ENCODE measurements at places on chromosomes 7 and 10.
A peak's percentile ranks its signal among the peaks of the same experiment; 100 is the strongest.

DNA sequence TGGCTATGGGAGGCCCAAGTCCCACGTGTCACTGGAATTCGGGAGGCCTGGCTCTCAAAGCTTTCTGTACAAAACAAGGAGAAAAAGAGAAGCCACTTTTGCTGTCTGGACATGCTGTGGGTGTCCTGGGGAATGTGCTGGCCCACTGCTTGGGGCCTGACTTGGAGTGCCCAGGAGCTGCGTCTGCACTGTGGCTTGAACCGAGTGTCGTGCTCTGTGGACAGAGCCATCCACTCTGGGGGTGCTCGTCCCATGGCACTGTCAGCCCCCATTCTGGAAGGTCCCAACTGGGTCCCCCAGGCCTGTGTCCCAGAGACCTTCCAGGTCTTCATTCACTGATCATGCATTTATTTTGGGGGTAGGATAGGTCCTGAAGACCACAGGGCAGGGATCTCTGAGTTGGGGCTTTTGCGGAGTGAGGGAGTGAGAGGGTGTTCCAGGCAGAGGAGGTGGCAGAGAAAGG is 138.0 kb downstream of the LHPP start:
- peak; percentile 29 for DNase-seq

DNA sequence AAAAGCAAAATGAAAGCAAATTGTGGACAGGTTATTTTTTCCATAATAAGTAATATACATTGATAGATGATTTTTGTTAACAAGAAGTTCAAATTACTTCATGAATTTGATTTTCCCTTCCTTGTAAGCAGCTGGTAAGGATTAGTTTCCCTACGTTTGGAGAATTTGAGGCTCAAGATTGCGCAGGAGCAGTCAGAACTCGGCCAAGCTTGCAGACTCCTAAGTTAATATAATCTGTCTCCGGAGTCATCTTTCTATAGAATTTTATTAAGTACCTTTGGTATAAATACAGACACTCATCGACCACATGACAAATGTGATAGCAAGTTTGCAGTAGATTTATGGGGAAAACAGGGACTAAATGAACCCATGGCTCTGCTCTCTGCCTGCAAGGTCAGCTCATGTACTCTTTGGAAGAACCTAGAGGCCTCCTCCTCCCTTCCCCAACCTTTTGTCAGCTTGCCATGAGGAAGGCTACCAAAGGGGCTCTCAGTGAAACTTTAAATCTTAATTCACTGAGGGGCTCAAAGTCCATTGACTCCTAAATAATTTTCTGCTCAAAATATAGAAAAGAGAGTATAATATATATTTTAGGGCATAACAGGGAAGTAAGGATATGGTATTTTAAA is 89.2 kb upstream of the CTTNBP2 start:
- DNase-seq = no peak

DNA sequence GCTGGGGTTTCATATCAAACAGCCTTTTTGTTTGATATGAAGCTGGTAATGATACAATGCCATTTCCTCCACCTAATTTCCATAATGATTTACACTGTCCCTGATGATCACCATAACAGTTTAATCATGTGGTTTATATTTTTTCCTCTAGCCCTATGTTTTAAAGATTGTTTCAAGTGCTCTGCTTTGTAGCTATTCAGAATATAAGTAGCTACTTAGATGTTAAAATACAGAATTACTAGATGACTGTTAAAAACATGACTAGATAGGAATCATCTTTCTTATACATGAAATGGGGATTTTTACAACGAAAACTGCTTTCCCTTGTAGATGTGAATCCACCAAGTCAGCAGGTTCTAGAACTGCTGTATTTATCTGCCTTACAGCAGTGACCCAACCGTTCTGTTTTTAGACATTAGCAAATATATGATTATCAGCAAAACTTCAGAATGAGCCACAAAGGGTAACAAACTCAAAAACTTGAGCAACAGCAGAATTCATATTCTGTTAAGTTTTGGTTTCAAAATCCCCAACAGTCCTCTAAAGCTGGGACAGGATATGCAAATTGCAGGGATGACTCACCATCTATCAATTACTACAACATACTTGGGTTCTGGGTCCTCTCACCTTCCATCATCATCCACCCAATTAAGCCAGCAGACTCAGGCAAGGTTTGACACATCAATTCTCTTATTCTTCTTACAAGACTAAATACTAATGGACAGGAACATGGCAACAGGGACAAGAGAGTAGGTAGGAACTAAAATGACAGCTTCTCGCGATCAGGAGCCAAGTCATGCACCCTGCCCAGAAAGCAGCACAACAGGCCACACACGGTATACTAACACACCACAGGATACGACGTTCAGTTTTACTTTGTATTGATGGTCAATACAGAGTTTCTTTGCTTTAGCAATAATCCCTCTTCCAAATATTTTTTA is 83.9 kb downstream of the PIP4K2A start:
- DNase-seq = no peak

- DNase-seq = no peak
Observed at GRCh38 chr7:80681272-80681885, 42.9 kb downstream of the CD36 start.

DNA sequence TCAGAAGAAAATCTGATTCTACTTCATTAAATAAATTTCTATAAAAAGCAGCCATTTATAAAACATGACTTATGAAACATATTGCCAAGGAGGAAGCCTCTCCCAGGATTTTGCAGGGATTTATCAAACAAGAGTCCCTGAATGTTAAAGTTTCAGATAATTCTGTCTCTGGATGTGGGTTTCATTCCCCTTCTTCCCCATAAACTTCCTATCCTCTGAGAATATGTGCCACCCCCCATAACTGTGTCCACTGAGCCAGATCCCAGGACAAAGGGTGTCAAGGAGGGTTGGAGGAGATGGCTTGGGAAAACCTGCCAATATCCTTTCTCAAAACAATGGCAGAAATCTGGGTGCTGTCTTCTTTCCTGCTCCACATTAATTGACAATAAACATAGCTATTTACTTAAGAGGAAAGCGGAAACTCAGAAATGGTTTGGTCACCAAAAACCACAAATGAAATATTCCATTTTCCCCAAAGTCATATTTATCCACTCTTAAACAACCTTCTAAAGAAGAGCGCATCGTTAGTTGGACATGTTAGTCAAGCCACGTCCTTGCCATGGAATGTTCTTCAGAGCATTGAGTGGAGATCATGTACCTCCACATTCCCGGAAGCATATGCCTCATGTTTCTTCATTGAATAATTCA is 54.3 kb upstream of the AKR1E2 start:
- DNase-seq = no peak

- peak; percentile 86 for DNase-seq
Observed at GRCh38 chr10:30751678-30752331, 122.3 kb upstream of the LYZL2 start.

DNA sequence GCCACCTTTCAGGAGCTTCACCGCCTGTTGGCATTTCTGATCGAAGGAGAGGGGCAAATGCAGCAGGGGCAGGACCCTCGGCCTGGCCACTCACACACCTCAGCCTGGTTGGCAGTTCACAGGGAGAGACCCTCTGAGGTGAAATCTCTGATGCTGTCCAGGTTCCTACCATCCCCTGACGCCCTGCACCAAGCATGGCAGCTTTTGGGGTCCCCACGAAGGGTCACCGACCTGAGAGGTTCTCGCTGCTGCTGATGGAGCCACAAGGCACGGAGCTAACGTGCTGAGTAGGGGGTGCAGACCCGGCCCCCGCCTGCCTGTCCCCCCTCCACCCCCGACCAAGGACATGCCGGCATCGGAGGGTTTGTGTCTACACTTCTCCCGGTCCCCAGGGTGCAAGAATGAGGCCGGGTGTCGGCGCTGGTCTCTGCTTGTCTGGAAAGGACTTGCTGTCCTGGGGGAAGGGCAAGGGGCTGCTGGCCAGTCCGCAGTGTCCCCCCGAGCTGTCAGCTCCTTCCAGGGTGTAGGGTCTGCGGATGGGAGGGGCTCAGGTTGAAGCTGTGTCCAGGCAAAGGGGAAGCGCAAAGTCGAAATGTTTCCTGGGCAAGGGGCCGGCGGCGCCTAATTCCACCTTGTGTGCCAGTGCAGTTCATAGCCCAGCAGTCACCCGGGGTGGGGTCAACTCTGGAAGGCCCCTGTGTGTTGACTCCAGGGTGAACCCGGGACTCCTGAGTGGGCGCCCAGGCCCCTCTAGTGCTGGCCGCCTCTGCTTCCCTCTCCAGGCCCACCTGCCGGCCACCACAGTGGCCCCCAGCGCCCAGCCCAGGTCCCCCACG is 132.6 kb downstream of the DNAJB6 start:
- DNase-seq = no peak

GRCh38 chr7:157501581-157501980 is 164.8 kb downstream of the DNAJB6 start:
- no peak for DNase-seq

DNA sequence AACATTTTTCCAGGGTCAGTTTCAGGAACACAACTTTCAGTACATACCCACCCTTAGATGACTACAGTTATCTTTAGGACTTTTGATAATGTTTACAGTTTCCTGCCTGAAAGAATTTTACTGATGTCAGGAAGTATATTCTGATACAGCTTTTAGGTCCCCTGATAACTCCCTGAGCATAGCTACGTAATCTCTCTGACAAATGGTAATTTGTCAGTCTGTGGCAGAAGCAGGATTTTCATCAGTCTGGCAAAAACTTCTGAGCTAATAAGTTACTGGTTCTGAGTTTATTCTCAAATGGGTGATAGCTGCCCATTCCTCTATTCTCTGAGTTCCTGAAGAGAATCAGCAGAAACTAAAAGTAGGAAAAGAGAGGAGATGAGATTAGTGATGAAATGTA is 270.1 kb upstream of the MTPN start:
- DNase-seq = no peak

DNA sequence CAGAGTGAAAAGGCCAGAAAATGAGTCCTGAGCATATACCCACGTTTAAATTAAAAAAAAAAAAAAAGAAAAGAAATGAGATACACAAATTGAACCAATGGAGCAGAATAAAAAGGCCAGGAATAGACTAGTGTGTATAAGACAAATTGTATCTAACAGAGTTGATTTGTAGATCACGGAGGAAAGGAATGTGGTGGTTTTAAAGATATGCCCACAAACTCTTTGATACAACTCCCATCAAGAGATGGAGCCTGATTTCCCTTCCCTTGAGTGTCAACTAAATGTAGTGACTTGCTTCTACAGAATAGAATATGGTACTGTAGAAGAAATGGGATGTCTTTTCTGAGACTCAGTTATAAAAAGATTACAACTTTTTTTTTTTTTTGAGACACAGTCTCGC is 10.4 kb downstream of the SYPL1 start:
- DNase-seq = no peak
